ENCODE measurements at places on chromosomes 5 and 9. TPM values are rescaled to one million over a fixed set of nuclear protein-coding genes. Genes with fewer than 3 reads are reported as not detected.

The CER1 gene
- not detected for total RNA-seq

DNA sequence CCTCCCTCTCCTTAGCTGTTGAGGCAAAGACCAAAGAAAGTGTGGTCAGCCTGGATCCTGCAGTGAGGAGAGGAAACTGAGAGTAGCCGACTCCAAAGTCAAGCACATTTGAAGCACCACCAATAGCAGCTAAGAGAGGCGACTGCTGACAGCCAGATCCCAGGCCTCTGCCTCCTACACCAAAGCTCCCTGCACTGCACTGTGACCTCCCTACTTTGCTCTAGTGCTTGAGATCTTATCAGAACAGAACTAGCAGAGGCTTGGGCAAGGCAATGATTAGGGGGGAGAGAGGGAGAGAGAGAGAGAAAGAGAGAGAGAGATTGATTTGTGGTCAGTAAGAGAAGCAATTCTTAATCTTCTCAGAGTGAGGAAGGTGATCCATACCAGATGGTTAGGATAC lies 216.3 kb downstream of the CDK5RAP2 start:
- H3K36me3 ChIP-seq, result no peaks in the 10 kb centered on the region
- DNase-seq, result no peak
- no peak overlapping the region for H3K4me3 ChIP-seq

GRCh38 chr9:96189995-96190394 lies 112.0 kb downstream of the HSD17B3 start:
- H3K27me3 ChIP-seq, result no peaks in the 10 kb centered on the region
- no peak overlapping the region for H3K27ac ChIP-seq
- no peaks in the 10 kb centered on the region for H3K36me3 ChIP-seq
- H3K4me1 ChIP-seq, result peaks cover 5% of the 10 kb centered on the region
- no peak for DNase-seq

DNA sequence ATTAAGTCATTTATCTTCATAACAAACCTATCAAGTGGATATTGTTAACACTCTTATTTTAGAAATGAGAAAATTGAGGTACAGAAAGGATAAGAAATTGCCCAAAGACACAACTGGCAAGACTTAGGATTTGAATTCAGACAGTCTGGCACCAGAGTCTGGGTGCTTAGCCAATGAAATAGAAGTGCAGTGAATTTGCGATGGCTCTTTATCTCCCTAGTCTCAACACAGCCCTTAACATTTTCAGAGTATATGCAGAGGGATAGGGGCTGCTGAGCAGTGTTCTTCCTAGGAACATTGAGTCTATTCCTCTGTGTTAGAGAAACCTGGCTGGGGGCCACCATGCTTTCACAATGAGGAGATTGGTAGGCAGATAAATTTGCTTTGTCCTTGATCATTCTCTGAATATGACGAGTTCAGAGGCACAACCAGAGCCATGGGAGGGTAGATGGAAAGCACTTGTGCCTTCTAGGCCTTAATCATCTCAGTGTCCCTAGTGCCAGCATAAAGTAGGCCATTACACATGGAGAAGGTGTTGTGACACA lies 6.1 kb upstream of the FSD1L start:
- no peak overlapping the region for H3K27ac ChIP-seq
- H3K4me3 ChIP-seq, result no peak overlapping the region
- H3K4me1 ChIP-seq, result peaks cover 7% of the 10 kb centered on the region
- H3K36me3 ChIP-seq, result no peaks in the 10 kb centered on the region
- no peaks in the 10 kb centered on the region for H3K27me3 ChIP-seq

- H3K4me1 ChIP-seq, result no peaks in the 10 kb centered on the region
- H3K4me3 ChIP-seq, result no peak overlapping the region
- DNase-seq, result no peak
- no peaks in the 10 kb centered on the region for H3K36me3 ChIP-seq
- H3K27ac ChIP-seq, result no peak overlapping the region
These were observed 191.5 kb downstream of the ERCC6L2 start for GRCh38 chr9:96067004-96067403.

DNA sequence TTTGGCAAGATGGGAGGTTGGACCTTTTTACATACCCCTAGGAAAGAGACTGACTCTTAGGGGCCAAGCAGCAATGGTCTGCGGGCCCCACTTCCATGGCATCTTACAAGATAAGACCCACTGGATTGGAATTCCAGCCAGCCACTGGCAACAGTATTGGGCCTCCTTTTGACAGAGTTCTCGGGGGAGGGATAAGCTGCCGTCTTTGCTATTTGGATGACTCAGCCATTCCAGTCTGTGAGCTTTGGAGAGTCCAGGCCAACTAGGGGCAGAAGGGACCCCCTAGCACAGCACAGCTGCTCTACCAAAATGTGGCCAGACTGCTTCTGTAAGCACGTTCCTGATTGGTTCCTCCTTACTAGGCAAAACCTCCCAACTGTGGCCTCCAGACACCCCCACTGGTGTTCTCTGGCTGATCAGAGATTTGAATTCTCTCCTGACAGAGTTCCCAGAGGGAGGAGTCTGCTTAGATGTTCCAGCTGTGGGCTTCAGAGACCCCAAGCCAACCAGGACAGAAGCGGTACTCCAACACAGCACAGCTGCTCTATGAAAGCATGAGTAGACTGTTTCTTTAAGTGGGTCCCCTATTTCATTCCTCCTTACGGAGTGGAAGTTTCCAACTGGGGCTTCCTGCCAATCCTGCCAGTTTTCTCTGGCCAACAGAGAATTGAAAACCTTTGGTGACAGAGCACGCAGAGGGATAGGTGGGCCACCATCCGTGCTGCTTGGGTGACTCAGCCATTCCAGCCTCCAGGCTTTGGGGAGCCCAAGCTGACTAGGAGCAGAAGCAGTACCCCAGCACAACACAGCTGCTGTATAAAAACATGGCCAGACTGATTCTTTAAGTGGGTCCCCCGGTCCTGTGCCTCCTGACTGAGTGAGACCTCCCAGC lies 672.1 kb upstream of the RIOK2 start:
- no peak for DNase-seq
- H3K36me3 ChIP-seq, result no peaks in the 10 kb centered on the region
- no peaks in the 10 kb centered on the region for H3K4me1 ChIP-seq
- no peak overlapping the region for H3K27ac ChIP-seq
- H3K27me3 ChIP-seq, result no peaks in the 10 kb centered on the region
